Stimulated activated CD4-positive, alpha-beta T cell treated with anti-CD3 and anti-CD28 coated beads, Interleukin-1b, Interleukin-23, amount 100 ng/mL, for 1 hour (primary cell): ENCODE measurements at places on chromosomes 13 and 19.

- peak; percentile 88 for DNase-seq
Measured at GRCh38 chr13:24160458-24161009, at the start of gene SPATA13. TSS of gene SPATA13 (plus strand) at chr13:24160720. CDS start at chr13:24222930, 62,210 bp downstream.

- DNase-seq, result no peak
Measured at GRCh38 chr19:38731654-38732301, 12.5 kb downstream of the CAPN12 start.

- no peak for DNase-seq
Measured at GRCh38 chr19:10295847-10296591, 6.3 kb downstream of the ICAM5 start.

DNA sequence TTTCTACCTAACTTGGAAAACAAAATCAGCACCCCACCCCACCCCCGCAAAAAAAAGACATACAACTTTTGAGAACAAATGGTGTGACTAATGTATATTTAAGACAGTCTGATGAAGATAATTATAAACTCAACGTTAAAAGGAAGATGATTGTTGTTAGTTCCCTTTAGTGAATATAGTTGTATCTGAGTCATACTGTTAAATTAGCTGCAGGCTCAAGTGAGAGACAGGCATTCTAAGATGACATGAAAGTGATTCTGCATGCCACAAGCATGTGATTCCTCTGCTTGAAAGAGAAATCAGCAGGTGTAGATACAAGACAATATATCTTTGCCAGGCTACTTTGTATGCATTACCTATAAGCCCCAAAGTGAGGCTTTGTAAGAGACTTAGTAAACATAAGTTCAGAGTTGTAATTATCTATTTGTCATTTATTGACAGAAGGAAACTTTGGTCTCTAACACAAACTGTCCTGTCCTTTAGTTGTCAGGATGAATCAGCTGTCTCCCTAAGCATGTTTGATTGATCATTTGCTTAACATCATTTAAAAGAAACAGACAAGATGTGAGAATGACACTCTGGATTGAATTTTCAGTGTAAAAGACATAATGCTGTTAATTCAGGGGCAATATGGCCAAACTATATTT is 319.4 kb upstream of the HTR2A start:
- DNase-seq, result no peak

DNA sequence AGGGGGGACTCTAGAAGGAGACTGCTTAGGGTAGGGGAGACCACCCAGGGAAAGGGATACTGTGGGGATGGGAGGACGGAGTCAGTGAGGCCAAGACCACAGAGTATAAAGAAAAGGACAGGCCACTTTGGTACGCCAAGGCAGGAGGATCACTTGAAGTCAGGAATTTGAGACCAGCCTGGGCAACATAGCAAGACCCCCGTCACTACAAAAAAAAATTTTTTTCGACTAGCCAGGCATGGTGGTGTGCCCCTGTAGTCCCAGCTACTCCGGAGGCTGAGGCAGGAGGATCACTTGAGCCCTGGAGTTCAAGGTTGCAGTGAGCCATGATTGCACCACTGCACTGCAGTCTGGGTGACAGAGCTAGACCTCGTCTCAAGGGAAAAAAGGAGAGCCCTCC is 6.6 kb downstream of the IFNL3 start:
- DNase-seq, result no peak

GRCh38 chr13:105087945-105088344 is 1447.5 kb downstream of the EFNB2 start:
- no peak for DNase-seq

DNA sequence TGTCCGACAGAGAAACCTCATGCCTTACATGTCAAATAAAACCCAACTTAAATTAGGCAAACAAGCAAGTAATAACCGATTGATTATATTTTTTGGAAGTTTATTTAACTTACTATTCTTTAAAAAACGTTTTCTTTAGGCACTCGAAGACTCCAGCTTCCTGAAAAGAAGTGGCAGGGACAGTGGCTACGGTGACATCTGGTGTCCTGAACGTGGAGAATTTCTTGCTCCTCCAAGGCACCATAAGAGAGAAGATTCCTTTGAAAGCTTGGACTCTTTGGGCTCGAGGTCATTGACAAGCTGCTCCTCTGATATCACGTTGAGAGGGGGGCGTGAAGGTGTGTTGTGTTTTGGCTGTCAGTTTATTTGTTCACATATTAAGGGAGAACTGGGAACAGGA is 164.4 kb downstream of the LMO7 start:
- DNase-seq, result no peak

DNA sequence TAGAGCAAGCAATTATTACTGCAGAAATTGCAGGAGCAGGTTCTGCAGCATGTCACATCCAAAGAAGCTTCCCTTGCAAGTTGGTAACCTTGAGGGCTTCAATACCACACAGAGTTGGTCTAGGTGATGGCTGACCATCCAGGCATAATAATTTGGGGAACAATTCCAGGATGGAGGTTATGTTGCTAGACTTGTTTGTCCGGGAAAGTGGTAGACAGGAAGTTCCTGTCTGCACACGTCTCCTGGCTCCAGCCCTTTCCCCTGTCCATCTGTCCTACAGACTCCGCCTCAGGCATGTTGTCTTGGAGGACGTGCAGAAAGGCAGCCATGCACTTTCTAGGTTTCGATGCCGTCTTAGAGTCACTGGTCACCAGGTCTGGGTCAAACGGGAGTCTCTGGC is 26.0 kb downstream of the DPRX start:
- no peak for DNase-seq
